K562 (cell line): ENCODE measurements at places on chromosomes 13 and 19.

DNA sequence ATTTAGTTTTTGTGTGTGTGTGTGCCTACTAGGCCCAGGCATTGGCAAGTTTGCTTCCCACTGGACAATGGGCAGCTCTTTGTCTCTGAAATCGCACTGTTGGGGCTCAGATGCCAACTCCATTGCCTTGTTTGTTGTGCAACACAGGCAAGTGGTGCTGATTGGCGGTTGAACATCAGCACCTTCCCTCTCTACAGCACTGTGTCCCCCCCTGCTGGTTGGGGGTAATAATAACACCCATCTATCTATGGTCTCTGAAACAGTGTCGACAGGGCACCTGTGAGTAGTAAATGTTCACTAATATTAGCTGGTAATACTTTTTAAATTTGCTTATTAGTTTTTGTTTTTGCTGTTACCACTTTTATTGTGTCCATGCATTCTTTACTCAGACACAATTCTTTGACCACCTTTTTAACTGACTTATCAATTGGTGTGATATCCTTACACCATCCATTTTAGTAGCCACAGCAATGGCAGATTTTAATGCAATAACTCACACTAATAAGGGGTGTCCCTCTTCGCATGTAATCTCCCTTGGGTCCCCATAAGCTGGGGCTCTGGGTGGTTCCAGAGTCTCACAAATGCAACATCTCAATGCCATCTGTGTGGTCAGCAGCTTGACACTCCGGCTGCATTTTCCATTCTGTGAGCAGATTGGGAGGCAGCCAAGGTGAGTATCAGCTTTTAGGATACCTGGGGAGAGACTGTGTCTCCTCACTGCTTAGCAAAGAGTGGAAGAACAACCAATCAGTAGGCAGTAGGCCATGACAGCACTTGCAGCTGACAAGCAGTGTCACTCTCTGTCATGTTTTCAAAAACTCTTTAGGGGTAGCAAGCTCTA, 47.7 kb upstream of the UQCRFS1 start:
- peak; percentile 74 for DNase-seq

DNA sequence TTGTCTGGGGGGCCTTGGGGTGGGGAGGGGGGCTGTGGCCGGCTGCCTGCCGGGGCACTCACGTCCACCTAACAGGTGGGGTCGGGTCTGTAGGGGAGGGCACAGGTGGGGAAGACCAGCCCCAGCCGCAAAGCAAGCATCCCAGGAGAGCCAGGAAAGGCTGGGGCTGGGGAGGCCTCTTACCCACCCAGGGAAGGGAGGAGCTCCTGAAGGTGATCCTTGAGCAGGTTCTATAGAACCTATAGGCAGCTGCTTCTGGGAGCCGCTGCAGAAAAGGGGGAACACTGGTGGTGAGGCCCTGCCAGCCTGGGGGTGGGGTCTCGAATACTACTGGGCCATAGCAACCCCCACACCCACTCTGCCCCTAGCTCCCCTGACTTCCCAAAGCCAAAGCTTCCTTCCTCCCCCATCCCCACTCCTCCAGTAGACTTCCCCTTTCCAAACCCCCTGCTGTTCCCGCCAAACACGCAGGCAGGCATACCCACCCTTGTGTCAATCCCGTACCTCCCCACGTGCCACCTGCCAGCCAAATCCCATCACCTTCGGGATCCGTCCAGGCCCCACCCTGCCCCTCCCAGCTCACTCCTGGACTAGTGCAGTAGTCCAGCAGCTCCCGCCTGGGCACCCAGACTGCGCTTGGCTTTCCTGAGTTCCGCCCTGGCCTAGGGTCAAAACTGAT, 5.6 kb downstream of the KLF16 start:
- DNase-seq, result no peak

DNA sequence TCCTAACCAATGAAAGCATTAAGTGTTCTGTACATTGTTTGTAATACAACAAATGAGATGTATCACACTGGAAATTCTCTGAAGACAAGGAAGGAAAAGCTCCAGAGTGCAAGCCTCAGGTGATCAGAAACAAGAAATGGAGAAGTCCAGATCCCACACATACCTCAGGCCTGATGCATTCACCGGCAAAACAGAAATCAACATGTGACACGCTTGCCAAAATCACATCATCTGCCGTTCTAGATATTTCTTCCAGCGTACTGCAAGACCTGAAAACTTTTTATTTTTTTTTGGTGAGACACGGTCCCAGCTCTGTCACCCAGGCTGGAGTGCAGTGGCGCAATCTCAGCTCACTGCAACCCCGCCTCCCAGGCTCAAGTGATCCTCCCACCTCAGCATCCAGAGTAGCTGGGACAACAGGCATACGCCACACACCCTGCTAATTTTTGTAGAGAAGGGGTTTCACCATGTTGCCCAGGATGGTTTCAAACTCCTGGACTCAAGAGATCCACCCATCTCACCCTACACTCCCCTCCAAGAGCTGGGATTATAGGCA, 48.6 kb downstream of the FOXO1 start:
- DNase-seq, result no peak

- DNase-seq, result no peak
Measured at GRCh38 chr19:14339741-14340140, 41.5 kb upstream of the ADGRE5 start.
